ENCODE measurements at places on chromosomes 7 and 10.

- no peak for DNase-seq
Measured at GRCh38 chr10:124837687-124838086, 36.1 kb downstream of the ABRAXAS2 start.

DNA sequence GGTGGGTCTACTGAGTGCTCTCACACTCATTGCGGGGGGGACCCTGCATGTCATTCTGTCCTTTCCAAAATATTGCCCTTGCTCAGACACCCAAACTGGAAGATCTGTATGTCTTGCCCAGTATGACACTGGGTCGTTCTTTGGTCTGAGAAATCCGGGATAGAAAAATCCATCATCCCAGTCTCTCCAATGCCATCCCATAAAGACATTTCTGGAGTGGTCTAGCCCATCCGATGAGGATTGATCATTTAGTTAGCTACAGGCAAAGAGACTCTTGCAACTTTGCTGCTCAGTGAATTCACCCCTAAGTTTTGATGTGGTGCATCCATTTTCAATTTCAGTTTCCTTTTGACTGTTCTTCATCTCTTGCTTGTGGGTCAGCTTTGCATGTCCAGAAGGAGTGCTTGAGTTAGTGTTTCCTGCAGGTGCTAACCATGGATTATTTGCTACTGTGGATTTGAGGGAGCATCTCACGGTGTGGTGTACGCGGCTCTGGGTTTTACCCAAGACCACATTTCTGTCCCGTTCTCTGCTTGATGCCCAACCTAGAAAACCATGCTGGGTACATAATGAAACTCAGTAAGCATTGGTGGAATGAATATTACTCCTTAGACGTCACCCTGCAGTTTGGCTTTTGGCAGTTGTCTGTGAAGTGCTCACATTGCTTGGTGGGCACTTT lies 247.0 kb upstream of the MKI67 start:
- no peak for DNase-seq

GRCh38 chr10:50615658-50616057 lies 8.1 kb downstream of the SGMS1 start:
- no peak for DNase-seq

GRCh38 chr10:48457949-48458661 lies 146.8 kb downstream of the ARHGAP22 start:
- DNase-seq, result no peak

- DNase-seq, result peak; percentile 27
Measured at GRCh38 chr7:99380032-99380822, 5.7 kb downstream of the ARPC1B start.

- no peak for DNase-seq
Measured at GRCh38 chr10:17178006-17178405, 23.5 kb downstream of the TRDMT1 start.

DNA sequence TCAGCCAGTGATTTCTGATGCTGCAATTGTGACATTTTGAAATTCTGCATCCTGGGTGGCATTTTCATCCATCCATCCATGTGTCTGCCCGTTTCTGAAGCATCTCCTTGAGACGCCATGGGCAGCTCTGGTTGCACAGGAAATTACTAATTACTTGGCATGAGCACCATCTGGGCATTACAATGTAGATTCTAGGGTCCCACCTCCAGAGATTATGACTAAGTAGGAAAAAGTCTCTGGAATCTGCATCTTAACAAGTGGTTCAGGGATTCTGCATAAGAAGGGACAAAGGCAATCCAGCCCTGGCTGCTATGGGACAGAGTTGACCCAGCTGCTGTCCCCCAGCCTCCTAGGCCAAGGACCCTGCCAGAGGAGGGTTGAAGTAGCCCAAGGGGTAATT lies 65.3 kb downstream of the CUZD1 start:
- DNase-seq, result no peak

- DNase-seq, result no peak
Measured at GRCh38 chr7:104931181-104931781, 82.7 kb upstream of the KMT2E start.

DNA sequence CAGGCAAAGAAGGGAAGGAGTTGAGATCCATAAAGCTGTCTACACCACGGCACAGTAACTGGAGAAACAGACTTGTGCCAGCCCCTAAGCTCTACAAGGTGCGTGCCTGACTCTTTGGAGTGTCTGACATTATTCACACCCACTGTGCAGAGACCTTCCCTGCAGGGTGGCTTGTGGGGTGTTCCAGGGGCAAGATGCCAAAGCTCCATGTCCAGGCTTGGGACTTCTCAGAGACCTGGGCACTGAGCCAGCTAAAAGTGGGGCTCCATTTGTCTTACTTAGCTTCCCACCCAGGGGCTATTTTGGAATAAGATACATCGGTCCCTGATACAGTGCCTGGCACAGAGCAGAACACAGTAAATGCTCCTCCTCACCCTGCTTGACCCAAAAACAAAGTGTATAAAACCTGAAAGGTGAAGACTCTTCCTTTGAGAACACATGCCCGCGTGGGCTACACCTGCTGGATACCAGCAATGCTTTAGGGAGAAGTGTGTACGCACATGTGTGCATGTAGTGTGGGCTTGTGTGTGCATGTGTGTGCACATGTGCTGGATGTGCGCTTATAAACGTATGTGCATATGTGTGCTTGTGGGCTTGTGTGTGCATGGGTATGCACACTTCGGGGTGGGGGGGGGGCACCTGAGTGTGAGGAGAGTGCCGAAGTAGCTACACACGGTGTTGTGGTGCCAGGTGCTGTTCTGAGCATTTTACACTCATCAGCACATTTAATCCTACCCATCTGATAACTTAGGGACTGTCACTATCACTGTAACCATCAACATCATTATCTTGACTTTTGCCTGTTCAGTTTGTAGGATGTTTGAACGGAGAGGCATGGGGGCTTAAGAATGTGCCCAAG lies 143.0 kb downstream of the ARHGAP22 start:
- DNase-seq, result no peak

- no peak for DNase-seq
Measured at GRCh38 chr7:116224492-116225098, 14.3 kb downstream of the TES start.

DNA sequence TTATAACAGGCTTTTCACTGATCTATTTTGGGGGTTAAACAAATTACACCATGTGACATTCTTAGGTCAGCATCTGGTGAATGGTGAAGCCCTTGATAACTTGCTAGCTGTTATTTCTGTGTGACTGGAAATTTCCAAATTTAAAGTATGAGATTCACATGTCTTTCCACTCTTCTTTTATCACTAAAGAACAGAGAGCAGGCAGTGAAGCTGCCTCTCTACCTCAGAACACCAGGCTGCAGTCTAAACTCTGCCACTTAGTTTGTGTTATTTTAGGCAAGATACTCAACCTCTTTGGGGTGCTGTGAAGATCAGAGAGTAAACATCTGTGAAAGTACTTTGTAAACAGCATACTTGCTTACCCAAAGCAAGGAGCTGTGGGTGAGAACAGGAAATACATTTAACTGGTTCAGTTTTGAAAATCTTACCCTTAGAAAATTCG lies 15.5 kb upstream of the SP4 start:
- no peak for DNase-seq

GRCh38 chr10:123145542-123146012 lies 2.4 kb upstream of the HMX2 start:
- DNase-seq, result no peak

DNA sequence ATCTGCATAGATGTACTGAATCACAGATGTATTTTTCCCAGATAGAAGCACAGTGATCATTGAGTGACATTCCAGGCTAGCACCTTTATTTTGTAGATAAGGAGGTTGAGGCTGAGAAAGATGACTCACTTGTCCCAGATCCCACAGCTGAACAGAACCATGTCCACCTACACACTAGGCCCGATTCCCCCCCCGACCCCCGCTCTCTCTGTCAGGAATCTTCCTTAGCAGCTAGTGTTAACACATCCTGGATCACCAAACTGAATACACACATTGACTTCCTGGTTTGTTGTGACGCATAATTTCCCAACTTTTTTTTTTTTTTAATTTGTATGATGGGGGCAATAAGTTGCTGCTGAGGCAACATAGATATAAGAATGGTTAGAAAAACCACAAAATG lies 5.2 kb downstream of the SFMBT2 start:
- no peak for DNase-seq

DNA sequence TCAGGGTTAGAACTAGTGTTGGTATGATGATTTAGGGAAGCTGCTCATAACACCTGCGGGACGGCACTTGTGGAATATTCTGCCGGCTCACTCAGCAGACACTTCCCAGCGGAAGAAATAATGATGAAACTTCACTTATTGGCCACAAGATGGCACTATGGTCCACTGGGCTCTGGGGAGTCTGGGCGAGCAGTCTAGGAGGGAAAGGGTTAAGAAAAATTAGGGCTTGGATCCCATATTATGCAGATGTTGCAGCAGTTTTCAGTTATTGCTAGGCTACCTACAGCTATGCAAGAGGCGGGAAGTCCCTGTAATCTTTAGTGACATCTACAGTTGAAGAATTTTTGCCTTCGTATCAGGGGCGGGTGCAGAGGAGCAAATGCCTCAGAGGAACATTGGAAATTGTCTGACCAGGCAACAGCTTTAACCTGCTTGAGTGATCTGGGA lies 238.7 kb upstream of the PRSS58 start:
- no peak for DNase-seq

DNA sequence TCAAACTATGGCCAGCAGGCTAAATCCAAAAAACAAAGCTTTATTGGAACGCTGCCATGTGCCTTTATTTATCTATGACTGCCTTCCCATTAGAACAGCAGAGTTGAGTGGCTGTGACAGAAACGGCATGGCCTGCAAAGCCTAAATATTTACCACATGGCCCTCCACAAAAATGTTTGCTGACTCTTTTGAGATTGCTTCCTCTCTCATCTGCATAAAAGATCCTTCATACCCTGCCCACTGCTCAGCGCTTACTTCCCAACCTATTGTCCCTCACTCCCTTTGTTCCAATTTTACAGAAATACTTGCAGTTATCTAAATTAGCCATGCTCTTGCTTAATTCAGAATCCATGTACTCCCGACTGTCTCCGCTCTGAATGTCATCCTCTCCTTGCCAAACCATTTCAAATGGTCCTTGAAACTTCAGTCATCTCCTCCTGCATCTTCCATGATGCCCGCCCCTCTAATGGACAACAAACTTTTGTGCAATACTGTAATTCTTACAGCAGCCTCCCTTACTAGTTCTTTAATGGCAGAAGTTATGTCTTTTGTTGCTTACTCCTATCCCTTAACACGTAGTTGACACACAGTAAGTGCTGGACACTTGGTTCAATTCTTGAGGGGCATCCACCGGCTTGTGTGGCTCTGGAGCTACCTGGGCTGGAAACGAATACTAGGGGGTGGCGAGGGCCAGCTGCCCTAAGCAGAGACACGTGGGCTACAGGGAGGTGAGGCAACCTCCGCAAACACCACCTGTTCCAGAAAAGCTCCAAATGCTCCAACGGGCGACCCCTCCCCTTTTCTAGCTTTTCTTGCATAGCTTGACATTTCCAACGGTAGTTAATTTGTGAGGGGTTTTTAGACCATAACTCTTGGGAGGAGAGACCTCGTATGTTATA lies 832 bp downstream of the XRCC2 start:
- no peak for DNase-seq

- DNase-seq, result no peak
Measured at GRCh38 chr10:32253276-32253675, 93.7 kb downstream of the EPC1 start.

GRCh38 chr10:26779176-26779860 lies 81.4 kb downstream of the ABI1 start:
- DNase-seq, result no peak

DNA sequence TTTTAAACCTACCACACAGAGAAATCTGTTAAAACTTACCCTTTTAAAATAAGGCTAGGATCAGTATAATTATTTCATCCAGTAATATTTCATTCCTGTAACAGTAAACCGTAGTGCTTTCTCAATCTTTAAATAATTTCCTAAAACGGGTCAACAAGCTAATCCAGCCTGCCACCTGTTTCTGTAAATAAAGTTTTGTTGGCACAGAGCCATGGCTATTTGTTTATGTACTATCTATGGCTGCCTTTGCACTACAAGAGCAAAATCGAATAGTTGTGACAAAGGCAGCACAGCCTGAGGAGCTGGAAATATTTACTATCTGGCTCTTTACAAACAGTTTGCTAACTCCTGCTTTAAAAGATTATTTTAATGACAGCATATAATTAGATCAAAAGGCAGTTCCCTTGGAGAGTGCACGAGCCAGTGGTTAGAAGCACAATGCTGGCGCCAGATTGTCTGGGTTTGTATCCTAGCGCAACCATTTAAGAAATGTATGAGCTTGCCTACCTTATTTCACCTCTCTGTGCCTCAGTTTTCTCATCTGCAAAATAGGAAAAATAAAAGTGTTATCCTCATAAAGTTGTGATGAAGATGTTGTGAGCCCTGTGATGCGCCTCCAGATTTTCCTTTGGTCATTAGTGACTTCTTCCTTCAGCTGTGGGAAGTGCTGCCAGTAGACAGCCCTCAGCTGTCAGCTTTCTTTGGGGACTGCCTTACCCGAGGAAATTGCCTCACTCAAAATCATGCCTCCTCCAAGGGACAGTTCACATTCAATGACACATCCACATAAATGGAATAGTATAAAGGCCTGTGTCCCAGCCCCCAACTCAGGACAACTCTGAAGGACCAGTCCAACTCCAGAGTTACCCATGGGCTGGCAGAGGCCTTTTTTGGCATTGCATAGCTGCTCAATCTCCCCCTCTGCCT lies 11.8 kb upstream of the MIOS start:
- DNase-seq, result no peak

- no peak for DNase-seq
Measured at GRCh38 chr10:122293961-122294380, 22.9 kb downstream of the BTBD16 start.

Data from nucleus accumbens (tissue), 56 donors.